Stimulated activated CD8-positive, alpha-beta memory T cell treated with anti-CD3 and anti-CD28 coated beads, Interleukin-15, amount 100 ng/mL, for 24 hours (primary cell): ENCODE measurements at places on chromosomes 2 and 18.
A peak's percentile ranks its signal among the peaks of the same experiment; 100 is the strongest.

GRCh38 chr2:215540658-215541057, 104.8 kb upstream of the FN1 start:
- no peak for DNase-seq

DNA sequence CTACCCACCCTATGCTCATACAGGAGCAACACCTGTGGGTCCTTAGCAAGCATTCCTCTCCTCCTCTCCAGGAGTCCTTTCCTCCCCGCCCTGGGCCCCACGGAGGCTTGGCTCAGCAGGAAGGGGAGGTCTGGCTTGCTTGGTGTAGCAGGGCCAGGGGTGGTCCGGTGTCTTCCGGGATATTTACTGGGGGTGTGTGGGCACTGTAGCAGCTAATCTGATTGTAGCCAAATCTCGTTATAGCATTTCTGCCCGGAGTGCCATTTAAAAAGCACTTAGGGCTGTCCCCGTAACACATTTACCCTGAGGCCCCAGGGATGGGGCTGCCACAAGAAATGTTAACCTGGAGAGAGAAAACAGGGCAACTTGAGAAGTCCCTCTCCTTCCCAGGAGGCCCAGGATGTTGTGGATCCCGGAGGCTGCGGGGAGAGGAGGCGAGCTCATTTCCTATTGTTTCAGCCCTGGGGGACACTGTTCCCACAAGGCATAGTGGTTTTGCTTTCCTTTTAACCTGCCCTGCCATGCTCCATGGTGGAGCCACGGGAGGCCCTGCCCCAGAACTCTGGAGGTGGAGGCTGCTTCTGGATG, 134.5 kb downstream of the CLIP4 start:
- no peak for DNase-seq

DNA sequence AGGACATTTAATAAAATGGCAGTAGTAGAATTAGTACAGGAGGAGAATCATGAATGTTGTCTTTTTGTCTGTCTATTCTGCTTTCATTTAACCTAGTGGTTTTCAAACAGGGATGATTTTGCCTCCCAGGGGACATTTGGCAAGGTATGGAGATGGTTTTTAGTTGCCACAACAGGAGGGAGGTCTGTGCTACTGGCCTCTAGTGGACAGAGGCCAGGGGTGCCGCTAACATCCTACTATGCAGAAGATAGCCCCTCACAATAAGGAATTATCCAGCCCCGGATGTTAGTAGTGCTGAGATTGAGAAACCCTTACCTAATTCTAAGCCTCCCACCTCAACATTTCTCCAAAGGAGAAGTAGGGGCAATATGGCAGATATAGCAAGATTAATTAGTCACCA, 18.3 kb downstream of the FASTKD2 start:
- no peak for DNase-seq

DNA sequence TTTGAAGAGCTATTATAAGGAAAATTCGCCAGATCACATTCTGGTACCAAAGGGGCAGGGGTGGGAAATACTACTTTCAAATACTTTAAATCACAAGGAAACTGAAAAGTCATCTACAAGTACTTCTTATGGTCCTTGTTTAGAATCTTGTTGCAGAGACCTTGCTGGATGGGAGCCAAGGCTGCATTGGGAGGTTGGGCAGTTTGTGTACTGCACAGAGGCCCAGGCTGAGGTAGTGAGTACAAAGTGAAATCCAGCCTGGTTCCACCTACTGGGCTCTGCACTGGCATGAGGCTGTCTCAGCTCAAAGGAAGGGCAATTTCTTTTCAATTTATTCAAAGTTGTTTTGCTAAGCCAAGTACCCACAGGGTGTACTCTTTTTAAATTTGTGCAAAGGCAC, 140.3 kb upstream of the DLX2 start:
- no peak for DNase-seq

DNA sequence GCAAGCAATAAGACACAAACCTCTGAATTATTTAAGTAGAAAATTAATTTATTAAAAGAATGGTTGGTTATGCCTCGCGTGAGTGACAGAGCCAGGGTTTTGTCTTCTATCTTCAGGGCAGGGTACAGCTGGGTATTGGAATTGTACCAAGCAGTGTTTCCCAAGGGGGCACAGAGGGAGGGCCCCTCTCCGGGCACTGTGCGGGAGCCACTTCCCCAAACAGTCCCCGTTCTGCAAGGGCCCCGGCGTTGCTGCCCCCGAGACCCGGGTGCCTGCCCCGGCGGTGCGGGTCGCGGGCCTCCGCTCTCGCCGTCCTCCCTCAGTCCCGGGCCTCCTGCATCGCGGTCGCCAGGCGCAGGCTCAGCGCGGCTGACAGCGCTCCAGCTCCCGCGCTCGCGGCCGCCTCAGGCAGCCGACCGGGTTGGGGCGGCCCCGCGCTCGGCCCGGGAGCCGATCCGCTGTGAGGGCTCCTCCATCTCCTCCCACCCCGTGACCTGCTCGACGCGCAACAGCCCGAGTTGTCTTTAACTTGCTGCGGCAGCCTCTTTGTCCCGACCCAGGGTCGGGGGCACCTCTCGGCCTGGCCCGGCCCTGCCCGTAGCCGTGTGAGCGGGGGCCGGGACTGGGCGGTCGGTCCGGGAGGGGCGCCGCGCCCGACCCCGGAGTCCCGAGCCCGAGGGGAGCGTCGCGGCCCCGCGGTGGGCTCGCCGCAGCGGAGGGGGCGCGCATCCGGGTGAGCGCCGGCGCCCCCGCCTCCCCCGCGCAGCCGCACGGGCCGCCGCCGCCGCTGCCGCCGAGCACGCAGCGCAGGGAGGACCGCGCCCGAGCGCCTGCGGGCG, 620 bp upstream of the GALNT1 start:
- peak; percentile 11 for DNase-seq

GRCh38 chr2:153487448-153487847, 8.9 kb upstream of the RPRM start:
- DNase-seq: no peak

DNA sequence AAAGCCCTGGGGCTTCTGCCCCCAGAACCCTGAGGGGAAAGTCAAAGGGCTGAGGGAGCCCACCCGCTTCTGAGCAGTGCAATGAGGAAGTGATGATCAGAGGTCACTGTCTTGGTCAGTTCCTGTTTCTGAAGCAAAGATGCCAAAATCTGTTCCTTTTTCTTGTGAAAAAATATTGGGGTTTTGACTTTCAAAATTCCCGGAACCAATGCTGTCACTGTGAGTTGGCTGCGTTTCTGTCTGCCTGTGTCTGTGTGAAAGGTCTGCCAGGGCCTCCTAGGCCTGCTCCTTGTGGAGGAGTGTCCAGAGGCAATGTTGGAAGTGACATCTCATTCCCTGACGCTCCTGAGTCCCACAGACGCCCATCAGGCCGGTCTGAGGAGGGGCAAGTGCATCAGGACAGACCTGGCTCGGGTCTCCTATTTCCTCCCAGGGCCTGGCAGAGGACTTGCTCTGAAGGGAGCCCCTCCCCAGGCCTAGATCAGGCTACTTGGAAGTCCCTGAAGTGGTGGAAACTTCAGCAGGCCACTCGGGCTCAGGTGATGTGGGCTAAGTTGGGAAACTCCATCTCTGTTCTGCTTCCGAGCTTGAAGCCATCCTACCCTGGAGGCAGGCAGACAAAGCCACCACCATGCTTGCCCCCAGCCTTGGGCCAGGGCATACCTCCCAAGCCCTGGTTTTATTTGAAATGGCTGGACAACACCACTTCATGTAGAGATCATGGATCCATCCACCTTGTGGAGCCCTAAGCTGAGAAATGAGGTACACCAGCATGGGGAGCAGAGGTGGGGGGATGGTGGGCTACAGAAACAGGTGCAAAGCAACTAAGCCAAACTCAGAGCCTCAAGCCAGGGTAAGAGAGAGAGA, 51.0 kb downstream of the PKDCC start:
- no peak for DNase-seq

GRCh38 chr18:32730068-32730467, 42.8 kb downstream of the KLHL14 start:
- no peak for DNase-seq

- DNase-seq: no peak
These were observed 17.7 kb upstream of the CNDP1 start for GRCh38 chr18:74516271-74517235.

- no peak for DNase-seq
These were observed 19.8 kb upstream of the MARCHF4 start for GRCh38 chr2:216392018-216392562.

DNA sequence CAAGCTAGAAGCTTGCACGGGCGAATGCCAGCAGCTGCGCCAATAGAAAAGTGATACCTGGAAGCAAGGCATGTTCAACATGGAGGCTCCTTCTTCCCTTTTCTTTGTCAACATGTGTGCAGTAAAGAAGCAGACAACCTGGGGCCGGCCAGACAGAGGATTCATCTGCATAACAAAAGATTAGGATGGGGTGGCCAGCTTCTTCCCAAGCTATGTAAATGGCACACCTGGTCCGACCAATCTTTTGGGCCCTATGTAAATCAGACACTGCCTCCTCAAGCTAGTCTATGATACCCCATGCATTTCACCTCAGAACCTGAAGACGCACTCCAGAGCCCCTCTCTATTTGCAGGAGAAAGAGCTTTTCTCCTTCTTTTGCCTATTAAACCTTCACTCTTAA, 66.4 kb upstream of the TGFA start:
- DNase-seq: no peak

DNA sequence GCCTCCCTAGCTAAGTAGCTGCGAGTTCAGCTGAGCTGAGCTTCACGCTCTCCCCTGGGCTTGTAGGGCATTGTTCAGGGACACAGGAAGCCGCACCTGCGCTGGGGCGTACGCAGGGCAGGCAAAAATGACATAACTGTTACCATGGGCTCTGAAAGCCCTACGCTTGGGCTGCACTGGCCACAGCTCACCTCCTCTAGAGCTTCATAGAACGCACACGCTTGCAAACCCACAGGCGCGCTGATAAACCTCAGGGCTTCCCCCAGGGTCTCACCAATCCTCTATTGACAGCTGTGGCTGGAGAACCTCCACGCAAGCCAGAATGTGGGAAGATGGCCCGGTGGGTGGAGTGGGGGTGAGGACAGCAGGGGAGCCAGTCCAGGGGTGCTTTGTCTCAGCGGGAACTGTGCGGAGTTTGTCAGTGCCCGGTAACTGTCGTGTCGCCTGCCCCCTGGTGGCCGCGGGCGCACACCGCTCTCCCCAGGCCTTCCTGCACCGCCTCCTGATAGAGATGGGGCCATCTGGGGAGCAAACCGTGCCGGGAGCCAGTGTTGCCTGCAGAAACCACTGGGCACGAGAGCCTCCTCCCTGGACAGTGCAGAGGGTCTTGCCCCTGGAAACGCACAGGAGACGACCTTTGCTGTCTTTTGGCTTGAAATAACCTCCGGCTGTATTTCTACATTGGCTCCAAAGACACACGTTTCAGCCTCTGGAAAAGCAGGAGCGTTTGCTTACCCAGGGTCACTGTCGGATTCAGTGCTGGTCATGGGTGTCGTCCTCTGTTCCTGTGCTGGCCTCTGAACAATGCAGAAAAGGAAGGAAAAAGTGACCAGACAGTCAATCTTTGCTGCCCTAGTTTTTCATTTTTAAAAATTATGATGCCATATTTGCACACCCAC, 17.0 kb upstream of the CIDEA start:
- peak; percentile 46 for DNase-seq

DNA sequence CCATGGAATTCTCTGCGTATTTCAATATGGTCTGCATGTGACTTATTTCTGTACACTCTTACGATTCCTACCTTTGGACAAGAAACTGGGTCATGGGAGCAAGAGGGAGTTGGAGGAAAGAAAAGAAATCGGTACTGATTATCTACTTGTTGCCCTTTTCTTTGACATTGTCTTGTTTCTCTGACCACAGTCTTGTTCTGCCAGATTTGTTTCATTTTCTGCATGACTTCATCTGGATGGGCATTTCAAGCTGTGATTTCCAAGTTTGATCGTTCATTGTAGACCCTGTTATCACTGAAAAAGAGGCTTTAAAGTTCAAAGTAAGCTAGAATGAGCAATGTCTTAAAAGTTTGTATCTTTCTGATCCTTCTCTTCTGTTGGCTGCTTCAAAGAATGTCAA, 2186.3 kb upstream of the CELF4 start:
- DNase-seq: no peak

DNA sequence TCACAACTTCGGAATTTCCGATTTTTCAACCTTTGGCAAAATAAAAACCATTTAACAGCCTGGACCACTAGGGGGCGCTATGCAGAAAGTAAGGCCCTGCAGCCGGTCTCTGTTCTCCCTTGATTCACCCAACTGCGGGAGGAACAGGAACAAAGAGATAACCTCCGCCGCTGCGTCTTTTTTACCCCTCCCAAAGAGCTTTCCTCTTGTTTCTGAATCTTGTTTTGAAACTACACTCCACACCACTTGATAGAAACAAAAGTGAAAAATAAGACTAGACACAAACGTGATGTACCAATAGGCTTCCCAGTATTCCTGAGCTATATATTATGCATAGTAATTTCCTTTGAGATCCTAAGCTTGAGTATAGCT, 231.2 kb downstream of the MYO3B start:
- DNase-seq: peak; percentile 67

DNA sequence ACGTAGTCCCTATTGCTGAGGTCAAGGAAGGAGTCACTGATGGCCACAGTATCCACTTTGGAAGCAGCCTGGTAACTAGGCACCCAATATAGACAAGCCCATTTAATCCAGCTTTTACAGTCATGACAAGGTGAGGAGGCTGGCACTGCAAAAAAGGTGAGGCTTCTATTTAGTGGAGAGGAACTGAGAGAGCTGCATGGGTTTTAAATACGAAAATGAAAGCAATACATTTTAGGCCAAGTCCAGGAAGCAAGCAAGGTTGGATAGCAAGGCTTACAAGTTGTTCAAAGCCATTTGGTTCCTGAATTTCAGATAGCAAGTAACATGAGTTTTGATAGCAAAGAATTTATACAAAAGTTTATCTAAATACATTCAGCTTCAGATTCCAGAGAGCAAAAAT, 80.4 kb downstream of the SGPP2 start:
- DNase-seq: no peak

DNA sequence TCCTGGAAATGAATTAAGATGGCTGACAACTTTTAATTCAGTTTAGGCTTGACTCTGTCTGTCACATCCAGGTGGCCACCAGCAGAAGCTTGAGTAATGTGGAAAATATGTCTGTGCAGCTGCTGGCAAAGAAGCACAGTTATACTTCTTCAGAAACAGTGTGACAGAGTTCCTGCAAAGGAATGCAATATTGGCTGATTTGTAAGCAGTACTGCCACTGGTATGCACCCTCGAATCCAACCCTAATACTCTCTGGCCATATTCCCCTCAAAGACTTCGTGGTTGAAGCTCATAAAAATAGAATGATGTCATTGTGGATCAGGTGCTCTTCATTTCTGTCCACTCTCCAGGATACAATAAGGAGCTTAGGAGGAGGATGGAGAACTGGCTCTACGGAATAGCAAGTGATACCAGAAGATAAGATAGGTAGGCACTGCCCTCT, 86.2 kb downstream of the METTL8 start:
- no peak for DNase-seq

GRCh38 chr2:84492571-84492970, 23.7 kb upstream of the DNAH6 start:
- DNase-seq: no peak

GRCh38 chr2:235579128-235579527, 85.3 kb downstream of the AGAP1 start:
- no peak for DNase-seq

DNA sequence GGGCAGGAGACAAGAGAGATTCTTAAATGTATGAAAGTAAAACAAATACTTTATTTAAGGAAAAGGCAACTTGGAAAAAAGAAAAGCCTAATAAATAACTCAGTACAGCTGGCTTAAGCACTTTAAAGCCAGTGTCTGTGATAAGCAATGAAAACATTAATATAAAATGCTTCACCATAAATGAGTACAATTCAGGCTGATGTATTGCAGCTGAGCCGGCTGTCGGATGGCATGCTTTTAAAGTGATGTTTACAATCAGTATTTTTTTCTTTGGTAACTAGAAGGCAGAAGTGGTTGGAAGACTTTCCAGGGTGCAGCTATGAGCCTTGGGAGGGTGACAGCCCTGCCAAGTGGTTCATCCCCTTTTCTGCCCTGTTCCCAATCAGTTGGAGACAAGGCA, 58.7 kb upstream of the CELF4 start:
- no peak for DNase-seq
